ENCODE measurements at places on chromosomes 11 and 22.

DNA sequence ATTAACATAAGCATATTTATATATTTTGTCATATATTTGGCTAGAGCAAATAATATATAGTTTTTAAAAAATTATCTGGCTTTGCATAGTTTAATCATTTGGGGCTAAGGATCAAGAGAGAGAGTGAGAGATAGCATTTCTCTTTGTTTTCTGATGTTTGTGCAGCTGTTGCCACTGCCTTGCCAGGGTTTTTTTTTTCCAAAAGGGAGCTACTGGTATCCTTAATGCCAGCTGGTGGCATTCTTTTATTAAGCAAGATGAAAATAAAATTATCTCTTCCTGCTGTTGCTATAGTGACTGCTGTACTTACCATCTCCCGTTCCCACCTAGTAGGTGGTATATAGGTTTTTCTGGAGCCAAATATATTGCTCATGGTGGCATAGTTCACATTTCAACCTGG lies 793.3 kb upstream of the ARHGAP42 start:
- DNase-seq = no peak

GRCh38 chr11:115581871-115582639 lies 77.8 kb upstream of the CADM1 start:
- DNase-seq = no peak

DNA sequence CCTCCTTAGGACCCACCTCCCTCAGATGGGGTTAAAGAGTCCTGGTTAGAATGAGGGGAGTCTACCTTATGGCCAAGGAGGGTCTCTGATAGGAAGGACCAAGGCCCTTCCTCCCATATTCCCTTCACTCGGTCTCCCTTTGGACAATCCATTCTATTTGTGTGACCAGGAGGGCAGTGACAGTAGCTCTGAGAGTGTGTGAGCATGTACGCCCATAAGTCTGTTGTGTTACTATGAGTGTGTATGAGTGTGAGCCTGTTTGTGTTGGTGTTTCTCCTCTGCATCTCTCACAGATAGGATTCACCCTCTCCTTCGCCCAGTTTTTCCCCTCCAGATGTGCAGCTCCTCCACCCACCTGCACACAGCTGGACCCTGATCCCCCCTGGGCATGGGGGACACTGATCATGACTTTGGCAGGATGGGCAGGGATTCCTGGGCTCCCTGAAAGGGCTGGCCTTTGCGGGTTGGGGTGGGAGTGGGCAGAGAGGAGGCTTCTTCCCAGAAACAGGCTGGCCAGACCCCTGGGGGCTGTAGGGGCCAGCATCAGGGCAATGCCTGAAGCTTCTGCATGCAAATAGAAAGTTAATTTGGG lies 14.5 kb downstream of the PHLDB1 start:
- DNase-seq = no peak

- DNase-seq = no peak
Observed at GRCh38 chr22:31933816-31934482, 10.4 kb upstream of the YWHAH start.

DNA sequence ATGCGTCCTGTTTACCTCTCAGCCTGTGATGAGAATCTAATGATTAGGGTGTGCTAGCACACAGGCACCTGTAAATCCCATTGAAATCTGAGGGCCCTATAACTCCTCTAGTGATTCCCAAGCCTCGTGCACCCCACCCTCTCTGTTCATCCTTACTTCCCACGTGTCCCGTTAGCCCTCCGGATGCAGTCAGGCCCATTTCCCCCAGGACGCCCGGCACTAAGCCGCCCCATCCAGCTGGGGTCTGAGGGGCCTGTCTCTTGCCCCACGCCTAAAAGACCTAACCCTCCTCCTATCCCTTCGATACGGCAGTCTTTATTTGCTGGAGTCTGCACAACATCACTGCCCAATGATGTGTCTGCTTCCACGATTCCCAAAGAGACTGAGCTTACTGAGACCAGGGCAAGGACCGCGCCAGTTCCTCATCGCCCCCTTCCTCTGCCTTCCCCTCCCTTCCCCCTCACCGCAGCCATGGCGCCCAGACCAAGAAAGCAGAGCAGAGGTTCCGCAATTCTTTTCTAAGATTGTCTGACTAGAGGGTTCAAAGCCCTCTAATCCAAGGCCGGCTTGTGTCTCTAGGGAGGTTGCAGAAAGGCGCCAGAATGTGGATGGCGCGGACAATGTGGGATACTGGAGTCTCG lies 1.1 kb upstream of the FADS2 start:
- peak; percentile 62 for DNase-seq

- DNase-seq = peak; percentile 32
Observed at GRCh38 chr11:19723572-19724342, 11.1 kb downstream of the NAV2 start.

GRCh38 chr11:111513240-111513605 lies 1.0 kb upstream of the BTG4 start:
- DNase-seq = no peak

DNA sequence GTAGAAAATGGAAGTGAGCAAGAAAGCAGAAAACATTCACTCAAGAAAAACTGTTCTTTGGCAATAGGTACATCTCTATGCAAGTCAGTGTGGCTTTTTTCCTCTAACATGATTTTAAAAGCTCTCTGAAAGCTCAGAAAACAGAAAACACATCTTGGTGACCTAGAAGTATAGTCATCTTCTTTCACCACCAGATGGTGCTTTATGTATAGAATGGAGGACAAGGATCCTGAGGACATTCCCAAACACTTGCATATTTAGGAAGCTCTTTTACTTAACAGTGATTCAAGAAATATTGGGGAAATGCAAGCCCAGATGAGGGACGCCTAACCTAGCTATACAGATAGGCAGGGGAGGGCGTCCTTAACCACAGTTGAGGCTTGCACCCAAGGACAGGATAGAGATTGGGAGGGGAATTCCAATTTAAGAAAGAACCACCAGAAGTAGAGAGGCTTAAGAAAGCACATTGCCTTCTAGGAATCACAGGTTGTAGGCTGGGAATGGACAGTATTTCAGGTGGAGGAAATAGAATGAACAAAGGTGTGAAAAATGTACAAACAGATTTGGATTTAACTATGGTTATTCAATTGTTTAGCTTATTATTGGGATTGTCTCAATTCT lies 13.8 kb upstream of the CCDC81 start:
- no peak for DNase-seq

- no peak for DNase-seq
Observed at GRCh38 chr11:33515347-33515746, 185.3 kb downstream of the C11orf91 start.

DNA sequence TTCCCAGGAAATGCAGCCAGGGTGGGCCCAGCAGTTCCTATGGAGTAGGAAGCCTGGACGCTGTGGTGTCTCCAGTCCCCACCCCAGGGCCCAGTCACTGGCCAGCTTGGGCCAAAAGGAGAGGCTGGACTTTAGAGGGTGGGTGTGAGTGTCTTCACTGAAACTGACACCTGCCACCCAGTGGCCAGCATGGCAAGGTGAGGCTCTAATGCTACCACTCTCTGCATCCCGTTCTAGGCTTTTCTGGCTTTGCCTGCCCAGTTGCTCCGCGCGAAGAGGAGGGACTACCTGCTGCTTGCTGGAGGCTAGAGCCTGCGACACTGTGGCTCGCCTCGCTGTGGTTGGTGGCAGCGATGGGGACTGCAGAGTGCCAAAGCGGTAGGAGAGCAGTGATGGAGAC lies 35.4 kb downstream of the C22orf42 start:
- no peak for DNase-seq

DNA sequence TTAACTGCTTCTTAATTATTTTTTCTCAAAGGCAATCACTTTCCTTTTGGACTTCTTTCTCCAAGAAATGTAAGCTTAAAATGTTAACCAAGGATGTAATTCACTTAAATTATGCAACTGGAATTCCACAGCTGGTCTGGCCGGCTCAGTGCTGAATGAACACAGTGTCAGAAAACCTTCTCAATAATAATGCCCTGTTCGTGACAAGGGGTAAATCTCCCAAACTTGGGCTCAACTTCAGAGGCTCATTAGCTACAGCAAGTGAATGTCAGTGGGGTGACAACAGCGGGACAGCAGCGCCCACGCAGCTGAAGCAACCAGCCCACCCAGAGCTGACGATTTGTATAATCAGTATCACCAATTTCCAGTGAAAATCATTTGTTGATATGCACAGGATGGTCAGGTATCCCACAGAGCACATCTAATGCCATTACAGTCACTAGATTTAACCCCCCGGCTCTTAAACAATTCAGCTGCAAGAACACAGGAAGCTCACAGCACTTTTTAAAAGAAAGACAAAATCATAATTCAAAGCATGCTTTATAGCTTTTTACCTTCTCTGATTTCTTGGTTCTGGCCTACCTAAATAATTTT lies 704.8 kb downstream of the DLG2 start:
- no peak for DNase-seq

- DNase-seq = no peak
Observed at GRCh38 chr22:30132290-30132996, 52.2 kb downstream of the HORMAD2 start.

- no peak for DNase-seq
Observed at GRCh38 chr11:16958833-16959232, 55.4 kb downstream of the PLEKHA7 start.

DNA sequence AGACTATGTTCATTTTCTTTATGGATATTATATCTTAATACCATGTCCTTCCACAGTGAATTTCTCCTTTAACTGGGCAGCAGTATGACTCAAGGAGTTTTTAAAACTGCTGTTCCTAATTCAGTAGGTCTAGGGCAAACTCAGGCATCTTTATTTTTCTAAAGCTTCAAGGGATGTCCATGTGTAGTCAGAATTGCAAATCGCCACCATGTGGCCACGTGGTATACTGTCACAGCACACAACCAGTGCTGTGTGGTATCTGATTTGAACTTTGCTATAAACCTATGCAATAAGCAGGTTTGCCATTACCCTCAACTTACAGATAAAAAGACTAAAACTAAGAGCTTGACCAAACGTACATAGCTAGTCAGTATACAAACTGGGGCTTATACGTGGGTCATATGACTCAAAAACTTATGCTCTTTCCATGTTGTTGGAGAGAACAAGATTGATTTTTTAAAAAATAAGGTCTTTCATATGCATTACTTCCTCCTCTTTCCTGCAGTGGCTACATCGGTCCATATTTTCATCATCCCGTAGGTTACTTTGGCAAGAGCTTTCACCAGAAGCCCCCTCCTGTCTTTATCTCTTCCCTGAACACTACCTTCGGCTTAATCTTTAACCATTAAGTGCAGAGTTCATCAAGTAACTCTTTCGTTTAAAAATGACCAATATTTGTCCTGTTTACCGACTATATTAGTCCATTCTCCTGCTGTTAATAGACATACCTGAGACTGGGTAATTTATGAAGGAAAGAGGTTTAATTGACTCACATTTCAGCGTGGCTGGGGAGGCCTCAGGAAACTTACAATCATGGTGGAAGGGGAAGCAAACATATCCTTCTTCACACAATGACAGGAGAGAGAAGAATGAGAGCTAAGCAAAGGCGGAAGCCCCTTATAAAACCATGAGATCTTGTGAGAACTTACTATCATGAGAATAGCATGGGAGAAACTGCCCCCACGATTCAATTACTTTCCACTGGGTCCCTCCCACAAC lies 8.0 kb upstream of the HTATIP2 start:
- no peak for DNase-seq

DNA sequence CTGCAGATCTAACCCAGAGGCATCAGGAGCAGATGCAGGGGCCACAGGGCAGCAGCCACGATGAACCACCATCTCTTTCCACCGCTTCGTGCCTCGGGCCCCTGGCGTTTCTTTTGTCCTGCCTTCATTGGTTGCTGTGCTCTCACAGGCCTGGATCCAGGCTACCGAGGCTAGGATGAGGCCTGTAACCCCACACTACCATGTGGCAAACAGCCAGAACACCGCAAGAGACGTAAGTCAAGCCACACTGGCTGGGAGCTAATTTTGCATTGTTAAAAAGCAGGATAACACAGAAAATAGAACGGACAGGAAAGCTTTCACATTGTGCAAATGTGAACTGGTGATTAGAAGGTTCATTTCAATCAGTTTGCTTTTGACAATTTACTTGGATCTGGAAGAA lies 15.7 kb upstream of the ARFGAP3 start:
- DNase-seq = no peak

- no peak for DNase-seq
Observed at GRCh38 chr22:31103111-31103510, 4.3 kb downstream of the SELENOM start.

DNA sequence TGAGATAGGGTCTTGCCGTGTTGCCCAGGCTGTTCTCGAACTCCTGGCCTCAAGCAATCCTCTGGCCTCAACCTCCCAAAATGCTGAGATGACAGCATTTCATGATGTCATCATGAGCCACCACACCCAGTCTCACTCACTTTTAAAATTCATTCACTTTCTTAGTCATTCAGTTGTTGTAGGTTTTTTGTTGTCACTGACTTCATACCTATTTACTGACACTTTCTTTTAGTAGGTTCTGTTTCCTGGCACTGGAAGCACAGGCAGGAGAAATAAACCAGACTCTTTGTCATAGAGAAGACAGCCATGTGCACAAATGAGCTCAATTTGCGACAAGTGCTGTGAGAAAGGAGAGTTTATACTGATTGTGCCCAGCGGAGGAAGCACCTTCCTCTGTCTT lies 10.5 kb downstream of the ART5 start:
- no peak for DNase-seq

GRCh38 chr11:70001246-70001645 lies 76.9 kb upstream of the ANO1 start:
- DNase-seq = no peak

- no peak for DNase-seq
Observed at GRCh38 chr22:44286646-44287045, 26.1 kb downstream of the SHISAL1 start.

GRCh38 chr22:28395920-28396753 lies 283.5 kb downstream of the TTC28 start:
- no peak for DNase-seq

DNA sequence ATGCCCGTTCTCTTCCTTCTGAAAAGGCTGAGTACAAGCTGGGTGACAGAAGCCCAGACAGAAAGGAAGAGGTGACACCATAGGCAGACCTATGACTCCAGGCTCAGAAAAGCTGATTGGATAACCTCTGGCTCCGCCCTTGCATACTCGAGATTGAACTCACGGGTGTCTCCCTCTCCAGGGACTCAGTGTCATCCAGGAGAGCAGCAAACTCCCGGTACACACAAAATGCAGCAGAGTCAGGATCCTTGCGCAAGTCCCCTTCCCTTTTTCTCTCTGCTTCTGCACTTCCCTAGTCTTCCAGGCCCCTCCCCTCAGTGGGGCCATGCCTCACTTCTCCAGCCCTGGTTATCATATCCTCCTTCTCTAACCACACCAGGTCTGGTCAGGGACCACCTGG lies 9.8 kb downstream of the SCN4B start:
- DNase-seq = no peak

GRCh38 chr11:2287091-2287490 lies 14.6 kb downstream of the C11orf21 start:
- no peak for DNase-seq

All from heart left ventricle (tissue), 16 donors.